Kidney (tissue), 22 donors: ENCODE measurements at places on chromosomes 13 and 19. TPM values are rescaled to one million over a fixed set of nuclear protein-coding genes. Genes with fewer than 3 reads are reported as not detected.

METTL21C gene
- not detected for polyA plus RNA-seq

IQCN gene
- 0.82 TPM for polyA plus RNA-seq

ZNF850 gene
- polyA plus RNA-seq, result 0.09 TPM

MPV17L2 gene
- 31.1 TPM for polyA plus RNA-seq

ZNF428 gene
- 95.4 TPM for polyA plus RNA-seq

MPHOSPH8 gene
- polyA plus RNA-seq, result 23.1 TPM

DNASE2 gene
- polyA plus RNA-seq, result 50.9 TPM

SARS2 gene
- polyA plus RNA-seq, result 34.8 TPM

MAP4K1 gene
- 3.9 TPM for polyA plus RNA-seq

PLPPR3 gene
- not detected for polyA plus RNA-seq

SYCN gene
- polyA plus RNA-seq, result not detected

NLRP11 gene
- not detected for polyA plus RNA-seq

YJU2 gene
- 26.0 TPM for polyA plus RNA-seq

ZNF737 gene
- 6.8 TPM for polyA plus RNA-seq

FDX2 gene
- polyA plus RNA-seq, result 88.4 TPM
